Naive thymus-derived CD8-positive, alpha-beta T cell (primary cell): ENCODE measurements at places on chromosomes 3 and 15. TPM values are rescaled to one million over a fixed set of nuclear protein-coding genes. Genes with fewer than 3 reads are reported as not detected.

IMPG2 gene
- total RNA-seq: 1.1 TPM

IQCH gene
- total RNA-seq: 0.96 TPM

C3orf49 gene
- not detected for total RNA-seq

GRCh38 chr15:69809421-69809820 is 288.3 kb downstream of the TLE3 start:
- no peaks in the 10 kb centered on the region for H3K36me3 ChIP-seq
- DNase-seq: no peak
- H3K27ac ChIP-seq: peak overlapping the region; percentile 57

GRCh38 chr15:26790118-26790517 is 17.3 kb upstream of the GABRB3 start:
- no peak overlapping the region for H3K27ac ChIP-seq
- no peak overlapping the region for H3K4me3 ChIP-seq
- no peaks in the 10 kb centered on the region for H3K4me1 ChIP-seq
- no peak for DNase-seq

DNA sequence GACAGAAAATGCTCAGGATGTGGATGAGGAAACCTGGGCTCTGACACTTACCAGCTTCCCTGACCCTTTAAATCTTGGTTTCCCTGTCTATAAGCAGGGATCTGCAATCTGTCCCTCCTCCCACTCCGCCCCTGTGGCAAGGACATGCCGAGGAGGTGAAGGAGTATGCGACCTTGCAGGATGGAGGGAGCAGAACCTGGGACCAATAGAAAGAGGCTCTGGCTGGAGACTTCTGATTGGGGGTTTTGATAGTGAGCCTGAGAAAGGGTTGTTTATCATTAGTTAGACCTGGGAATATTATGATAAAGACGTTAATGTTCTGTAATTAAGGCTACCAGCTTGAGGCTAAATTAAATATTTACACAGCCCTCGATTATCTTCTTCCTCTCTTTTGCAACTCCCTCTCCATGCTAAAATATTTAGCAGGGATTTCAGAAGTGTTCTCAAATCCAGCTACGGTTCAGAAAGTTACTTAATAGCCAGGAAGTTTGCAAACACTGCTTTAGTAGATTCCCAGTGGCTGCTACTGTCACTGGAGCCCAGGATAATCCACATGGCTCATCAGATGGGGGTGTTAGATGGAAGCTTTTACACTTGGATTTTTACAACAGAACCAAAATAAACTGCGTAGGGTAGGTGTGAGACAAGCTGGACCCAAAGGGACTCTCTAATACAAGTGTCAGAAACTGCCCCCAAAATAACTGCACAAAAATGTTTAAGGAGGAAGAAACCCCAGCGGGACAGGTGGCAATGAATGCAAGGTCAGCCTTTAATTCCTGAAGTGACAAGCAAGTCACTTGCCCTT is 9.2 kb upstream of the PAQR5 start:
- no peak overlapping the region for H3K4me3 ChIP-seq
- H3K4me1 ChIP-seq: no peaks in the 10 kb centered on the region
- H3K36me3 ChIP-seq: no peaks in the 10 kb centered on the region
- no peak for DNase-seq
- H3K27ac ChIP-seq: no peak overlapping the region

- no peaks in the 10 kb centered on the region for H3K36me3 ChIP-seq
- no peaks in the 10 kb centered on the region for H3K4me1 ChIP-seq
- H3K27ac ChIP-seq: no peak overlapping the region
Measured at GRCh38 chr15:69515508-69515907, 62.9 kb downstream of the RPLP1 start.

GRCh38 chr3:37216597-37217097 is 42.3 kb upstream of the LRRFIP2 start:
- H3K4me3 ChIP-seq: peak overlapping the region; percentile 27
- no peaks in the 10 kb centered on the region for H3K27me3 ChIP-seq
- H3K36me3 ChIP-seq: no peaks in the 10 kb centered on the region
- peak; percentile 51 for DNase-seq
- H3K4me1 ChIP-seq: peaks cover 37% of the 10 kb centered on the region
- peak overlapping the region; percentile 22 for H3K27ac ChIP-seq

GRCh38 chr3:170033489-170033888 is 4.3 kb upstream of the GPR160 start:
- H3K27ac ChIP-seq: peak overlapping the region; percentile 89
- no peaks in the 10 kb centered on the region for H3K36me3 ChIP-seq
- peak; percentile 83 for DNase-seq
- H3K4me3 ChIP-seq: peak overlapping the region; percentile 74
